ENCODE measurements at places on chromosomes 11 and 22.

DNA sequence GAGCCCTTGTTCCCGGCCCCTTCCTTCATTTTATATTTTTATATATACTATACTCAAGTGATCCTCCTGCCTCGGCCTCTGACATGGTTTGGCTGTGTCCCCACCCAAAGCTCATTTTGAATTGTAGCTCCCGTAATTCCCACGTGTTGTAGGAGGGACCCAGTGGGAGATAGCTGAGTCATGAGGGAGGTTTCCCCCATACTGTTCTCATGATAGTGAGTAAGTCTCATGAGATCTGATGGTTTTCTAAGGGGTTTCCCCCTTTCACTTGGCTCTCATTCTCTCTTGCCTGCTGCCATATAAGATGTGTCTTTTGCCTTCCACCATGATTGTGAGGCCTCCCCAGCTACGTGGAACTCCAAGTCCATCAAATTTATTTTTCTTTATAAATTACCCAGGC, 7.2 kb upstream of the ZNF280A start:
- DNase-seq: no peak

GRCh38 chr11:112817376-112817775, 143.8 kb upstream of the NCAM1 start:
- no peak for DNase-seq

DNA sequence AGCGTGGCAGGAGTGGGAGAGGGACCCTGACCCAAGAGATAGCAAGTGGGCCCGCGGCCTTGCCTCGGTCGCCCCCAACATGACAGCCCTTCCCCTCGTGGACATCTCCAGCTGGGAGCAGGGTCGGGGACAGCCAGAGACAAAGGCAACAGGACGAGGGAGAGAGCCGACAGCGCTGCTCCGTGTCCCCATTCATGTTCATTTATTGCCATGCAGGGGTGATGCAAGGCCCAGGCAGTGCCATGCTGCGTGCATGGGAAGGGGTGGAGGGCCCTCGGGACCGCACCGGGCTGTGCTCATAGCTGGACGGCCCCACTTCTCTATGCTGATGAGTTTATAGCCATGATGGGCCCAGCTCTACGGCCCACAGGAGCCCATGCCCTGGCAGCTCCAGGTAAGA, 12.7 kb downstream of the MRPL23 start:
- DNase-seq: no peak

- no peak for DNase-seq
These were observed 63.6 kb downstream of the PARVG start for GRCh38 chr22:44244265-44244822.

DNA sequence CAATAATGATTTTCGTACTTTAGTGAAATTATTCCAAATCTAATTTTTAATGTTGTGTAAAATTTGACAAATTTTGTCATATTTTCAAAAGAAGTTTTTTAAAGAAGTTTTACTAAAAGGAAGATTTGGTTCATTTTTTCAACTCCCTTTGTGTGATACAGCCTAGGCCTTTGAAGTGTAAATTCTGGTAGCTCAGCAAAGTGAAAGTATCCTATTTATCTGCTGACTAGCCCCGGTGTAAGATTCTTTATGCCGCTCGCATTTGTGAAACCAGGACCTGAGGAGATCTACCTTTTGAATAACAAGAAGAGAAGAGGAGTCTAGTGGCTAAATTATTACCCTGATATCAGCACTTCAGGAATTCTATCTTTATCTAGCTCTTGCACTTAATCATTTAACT, 177.4 kb downstream of the JRKL start:
- no peak for DNase-seq

DNA sequence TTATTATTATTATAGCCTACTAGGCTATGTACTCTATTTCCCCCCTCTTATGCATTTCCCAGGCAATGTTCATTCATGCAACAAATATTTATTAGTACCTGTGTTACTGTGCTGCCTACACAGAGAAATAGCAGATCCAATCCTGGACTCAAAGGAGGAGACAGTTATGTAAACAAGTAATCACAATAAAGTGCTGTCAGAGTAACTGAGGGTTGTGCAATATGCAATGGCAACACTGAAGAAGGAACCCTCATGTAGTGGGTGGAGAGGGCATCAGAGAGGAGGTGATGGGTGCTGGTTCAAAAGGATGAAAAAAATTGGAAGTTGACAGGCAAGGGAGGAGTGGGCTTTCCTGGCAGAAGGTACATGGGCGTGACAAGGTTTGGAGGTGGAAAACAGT, 886 bp upstream of the P4HA3 start:
- no peak for DNase-seq

- no peak for DNase-seq
These were observed 31.9 kb upstream of the SMIM38 start for GRCh38 chr11:69123593-69124545.

GRCh38 chr11:44096360-44097185, 1.1 kb downstream of the EXT2 start:
- peak; percentile 19 for DNase-seq

DNA sequence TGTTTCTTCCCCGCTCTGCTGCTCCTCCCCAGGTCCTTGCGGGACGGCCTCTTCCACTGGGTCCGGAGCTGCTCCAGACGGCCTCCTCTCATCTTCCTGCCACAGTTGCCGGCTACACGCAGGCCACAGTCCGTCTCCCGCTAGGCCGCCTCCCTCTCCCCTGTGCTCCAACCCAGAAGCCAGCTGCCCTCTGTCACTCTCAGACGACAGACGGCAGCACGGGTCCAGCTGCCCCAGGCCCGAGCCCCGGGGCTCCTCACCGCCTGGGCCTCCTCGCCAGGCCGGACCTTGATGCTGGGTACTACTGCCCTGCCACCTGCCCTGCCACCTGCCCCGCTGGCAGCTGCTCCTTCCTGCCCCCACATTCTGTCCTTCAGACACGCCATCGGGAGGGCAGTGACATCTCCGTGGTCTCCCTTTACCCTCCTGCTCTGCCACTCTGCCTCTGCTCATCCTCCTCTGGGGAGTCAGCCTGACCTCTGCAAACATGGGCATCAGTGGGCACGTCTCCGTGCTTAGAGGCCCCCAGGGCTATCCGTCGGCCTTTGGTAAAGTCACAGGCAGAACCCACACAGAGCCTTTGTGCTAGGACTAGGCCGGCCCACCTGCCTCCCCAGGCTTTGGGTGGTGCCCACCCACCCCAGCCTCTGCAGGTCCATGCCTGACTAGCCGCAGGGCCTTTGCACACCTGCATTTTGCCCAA, 43.1 kb upstream of the TH start:
- DNase-seq: no peak

GRCh38 chr22:29702931-29703501, 16.8 kb upstream of the CABP7 start:
- DNase-seq: no peak

- no peak for DNase-seq
These were observed 9.0 kb downstream of the SCN3B start for GRCh38 chr11:123645286-123645975.

DNA sequence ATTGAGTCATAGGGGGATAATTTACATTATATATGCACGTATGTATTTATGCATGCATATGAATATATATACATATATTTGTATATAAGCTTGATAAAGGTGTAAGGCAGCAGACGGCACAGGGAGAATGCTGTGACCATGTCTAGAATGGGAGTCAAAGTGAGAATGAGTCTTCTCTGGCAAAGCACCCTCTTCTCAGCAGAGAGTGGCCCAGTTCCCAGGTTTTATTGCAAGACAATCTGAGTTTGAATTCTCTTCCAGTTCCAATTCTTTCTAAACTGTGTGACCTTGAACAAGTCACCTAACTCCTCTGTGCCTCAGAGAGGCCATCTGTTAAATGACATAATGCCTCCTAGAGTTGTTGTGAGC, 13.8 kb downstream of the EHF start:
- no peak for DNase-seq

GRCh38 chr11:62430425-62430824, 11.6 kb downstream of the SCGB1A1 start:
- DNase-seq: no peak

DNA sequence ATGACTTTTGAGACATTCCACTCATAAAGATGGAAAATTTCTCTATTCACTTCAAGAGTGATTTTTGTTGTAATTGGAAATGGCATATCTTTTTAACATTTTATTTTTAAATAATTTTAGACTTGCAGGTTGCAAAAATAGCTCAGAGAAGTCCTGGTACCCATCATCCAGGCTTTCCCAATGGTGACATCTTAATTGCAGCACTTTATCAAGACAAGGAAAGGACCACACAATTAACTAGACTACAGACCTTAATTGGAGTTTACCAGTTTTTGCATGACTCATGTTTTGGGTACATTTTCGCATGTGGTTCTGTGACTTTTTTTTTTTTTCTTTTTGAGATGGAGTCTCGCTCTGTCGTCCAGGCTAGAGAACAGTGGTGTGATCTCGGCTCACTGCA, 23.0 kb upstream of the MAP6 start:
- DNase-seq: no peak

DNA sequence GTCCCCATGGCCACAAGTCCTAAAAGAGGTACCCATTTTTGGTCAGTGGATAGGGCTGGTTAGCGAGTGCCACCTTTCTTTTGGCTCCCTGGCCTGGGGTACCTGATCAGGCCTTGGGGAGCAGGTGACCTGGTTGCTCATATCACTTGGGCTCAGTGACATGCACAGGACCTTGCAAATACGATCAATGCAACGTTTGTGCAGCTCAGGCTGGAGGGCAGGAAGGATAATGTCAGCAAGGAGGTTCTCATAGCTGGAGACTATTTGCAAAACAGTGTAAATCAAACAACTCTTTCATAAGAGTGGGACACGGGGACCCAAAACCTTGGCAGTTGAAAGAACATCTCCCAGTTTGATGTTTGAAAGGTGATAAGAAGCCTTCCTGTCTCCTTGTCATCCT, 127.4 kb upstream of the CADM1 start:
- no peak for DNase-seq

- DNase-seq: no peak
These were observed 21.0 kb upstream of the FNBP4 start for GRCh38 chr11:47788181-47788580.

- DNase-seq: no peak
These were observed 70.8 kb downstream of the RAB38 start for GRCh38 chr11:88104408-88104807.

DNA sequence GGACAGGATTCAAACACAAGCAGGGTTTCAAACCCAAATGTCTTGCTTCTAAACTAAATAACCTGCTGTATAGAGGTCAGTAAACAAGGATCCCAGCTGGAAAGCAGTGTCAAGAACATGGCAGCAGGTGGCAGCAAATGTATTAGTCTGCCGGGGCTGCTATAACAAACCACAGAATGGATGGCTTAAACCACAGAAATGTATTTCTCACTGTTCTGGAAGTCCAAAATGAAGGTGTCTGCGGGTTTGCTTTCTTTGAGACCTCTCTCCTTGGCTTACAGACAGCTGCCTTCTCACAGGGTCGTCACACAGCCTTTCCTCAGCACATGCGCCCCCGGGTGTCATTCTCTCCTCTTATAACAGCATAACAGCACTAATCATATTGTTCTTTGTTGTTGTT, 65.1 kb upstream of the LRRC55 start:
- no peak for DNase-seq

DNA sequence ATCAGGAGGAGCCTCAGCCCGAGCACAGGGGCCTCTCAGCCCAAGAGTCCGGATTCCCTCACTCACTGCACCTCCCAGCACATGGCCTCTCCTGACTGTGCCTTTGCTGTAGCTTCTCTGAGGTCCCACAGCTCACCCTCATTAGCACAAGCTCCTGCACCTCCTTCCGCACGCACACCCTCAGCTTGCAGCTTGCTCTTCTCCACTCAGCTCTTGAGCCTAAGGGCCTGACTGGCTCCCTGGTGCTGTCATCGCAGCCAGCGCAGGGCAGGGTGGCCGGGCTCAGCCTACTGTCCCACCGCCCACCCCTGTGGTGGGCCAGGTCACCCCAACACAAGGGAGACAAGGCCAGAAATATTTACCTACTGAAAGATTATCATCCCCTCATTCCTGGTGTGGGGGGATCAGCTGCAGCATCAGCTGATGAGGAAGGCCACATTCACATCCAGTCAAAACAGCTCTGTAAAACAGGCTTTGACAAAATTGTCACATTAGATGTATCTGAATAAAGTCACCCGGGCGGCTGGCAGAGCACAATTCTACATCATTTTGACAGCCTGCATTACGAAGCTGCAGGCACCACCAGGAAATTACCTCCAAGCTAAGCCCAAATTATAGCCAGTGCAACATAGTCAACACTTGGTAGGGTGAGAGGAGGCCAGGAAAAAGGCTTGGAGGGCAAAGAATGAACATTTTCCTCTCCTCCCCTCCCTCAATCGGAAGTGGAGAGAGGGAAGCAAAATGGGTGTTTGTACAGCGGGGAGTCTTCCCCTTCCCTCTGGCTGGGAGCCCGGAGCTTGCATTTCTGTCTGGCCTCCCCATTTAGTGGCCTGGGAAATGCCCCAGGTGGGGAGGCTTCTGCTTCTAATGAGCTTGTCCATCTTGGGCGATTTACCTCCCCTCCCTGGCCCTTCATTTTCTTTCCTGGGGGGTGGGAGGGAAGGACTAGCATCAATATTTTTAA, 29.5 kb upstream of the IGSF9B start:
- no peak for DNase-seq

GRCh38 chr22:23088199-23088604, 17.9 kb downstream of the GNAZ start:
- no peak for DNase-seq

DNA sequence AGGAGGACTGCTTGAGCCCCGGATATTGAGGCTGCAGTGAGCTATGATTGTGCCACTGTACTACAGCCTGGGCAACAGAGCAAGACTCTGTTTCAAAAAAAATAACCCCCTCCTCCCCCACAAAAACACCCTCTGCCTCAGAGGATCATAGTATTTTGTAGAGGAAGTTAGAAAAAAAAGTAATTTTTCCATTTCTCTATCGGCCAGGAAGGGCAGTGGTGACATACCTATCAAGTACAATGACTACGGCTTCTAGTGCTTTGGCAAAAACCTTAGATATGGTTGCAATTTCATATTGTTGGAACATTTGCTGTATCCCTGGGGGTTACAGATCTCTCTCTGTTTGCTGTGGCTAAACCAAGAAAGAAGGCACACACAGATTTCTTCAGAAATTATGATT, 28.9 kb downstream of the C2CD3 start:
- no peak for DNase-seq

GRCh38 chr11:9704620-9705019, 40.7 kb downstream of the SWAP70 start:
- no peak for DNase-seq

GRCh38 chr11:117197516-117198456, 1.4 kb upstream of the TAGLN start:
- DNase-seq: no peak

GRCh38 chr11:106990331-106990730, 27.9 kb downstream of the GUCY1A2 start:
- DNase-seq: no peak

- DNase-seq: no peak
These were observed 63.6 kb downstream of the NFAM1 start for GRCh38 chr22:42368379-42369249.

GRCh38 chr11:69609351-69609750, 31.6 kb upstream of the CCND1 start:
- DNase-seq: no peak

All from GM12892 (cell line).